ENCODE measurements at places on chromosomes 5 and 9.

- no peak for DNase-seq
Observed at GRCh38 chr5:116446356-116447005, 128.1 kb downstream of the SEMA6A start.

DNA sequence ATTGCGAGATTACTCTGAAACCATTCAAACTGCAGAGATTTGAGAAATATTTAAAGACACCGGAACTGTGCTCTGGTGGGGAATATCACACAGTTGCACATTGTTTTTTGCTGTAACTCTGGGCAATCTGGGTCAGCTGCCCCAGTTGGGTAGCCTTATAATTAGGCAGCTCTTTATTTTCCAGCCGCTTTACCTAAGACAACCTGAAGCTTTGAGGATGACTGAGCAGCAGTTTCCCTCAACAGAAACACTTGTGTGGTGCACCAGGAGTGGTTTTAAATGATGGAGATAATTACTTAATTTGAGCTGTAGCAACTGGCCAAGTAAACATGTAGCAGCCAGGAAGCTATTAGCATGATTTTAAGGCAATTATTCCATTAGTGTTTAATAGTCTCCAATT is 2.9 kb downstream of the PLCXD3 start:
- DNase-seq: no peak

- DNase-seq: no peak
Observed at GRCh38 chr5:10912435-10912834, 151.4 kb upstream of the DAP start.

DNA sequence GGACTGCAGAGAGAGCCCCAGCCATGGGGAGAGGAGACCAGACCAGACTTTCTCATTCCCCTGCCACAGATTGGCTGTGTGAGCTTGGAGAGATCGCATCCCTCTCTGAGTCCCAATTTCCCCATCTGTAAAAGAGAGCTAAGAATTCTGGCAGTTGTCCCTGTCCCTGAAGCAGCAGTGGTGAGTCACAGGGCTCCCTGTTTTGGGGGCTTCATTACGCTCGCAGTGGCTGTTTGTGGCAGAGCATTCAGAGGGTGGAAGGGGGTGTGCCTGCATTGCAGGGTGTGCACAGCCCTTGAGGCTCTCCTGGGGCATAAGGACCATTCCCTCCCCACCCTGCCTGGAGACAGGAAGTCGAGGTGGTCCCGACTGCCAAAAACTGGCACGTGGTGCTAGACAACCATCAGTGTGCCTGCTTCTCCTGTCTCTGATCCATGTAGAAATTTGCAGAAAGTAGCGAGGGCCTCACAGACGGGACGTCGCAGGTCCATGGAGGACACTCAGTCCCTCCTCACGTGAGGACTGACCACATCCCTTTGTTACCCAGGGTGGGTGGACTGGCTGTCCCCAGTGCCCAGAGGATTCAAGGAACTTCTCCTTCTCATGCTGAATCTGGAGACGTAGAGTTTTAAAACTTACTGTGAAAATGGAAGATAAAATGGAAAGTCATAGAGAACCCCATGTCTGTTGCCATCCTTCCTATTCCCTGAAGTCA is 35.3 kb downstream of the HRH2 start:
- DNase-seq: no peak

- no peak for DNase-seq
Observed at GRCh38 chr5:42621662-42622061, 135.0 kb upstream of the CCDC152 start.

DNA sequence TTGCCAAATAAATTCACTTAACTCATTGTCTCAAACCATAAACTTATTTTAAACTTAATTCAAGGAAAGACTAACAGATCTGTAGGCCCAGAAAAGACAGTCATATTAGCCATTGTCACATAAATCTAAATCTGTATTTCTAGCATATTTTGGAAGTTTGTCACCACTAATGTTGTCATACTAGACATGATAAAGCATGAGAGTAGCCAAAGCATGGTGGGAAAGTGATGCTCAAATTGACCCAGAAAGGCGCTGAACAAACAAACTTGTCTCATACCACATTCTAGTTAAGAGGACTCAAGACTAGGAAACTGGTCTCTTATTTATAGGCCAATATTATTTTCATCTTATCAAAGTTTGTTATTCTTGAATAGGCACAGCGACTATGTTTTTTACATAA is 99.4 kb downstream of the VCAN start:
- DNase-seq: no peak

GRCh38 chr5:137372016-137372772 is 126.9 kb downstream of the SPOCK1 start:
- no peak for DNase-seq

- DNase-seq: no peak
Observed at GRCh38 chr9:8494571-8494970, 695.0 kb upstream of the DMAC1 start.

GRCh38 chr9:95980262-95981125 is 105.0 kb downstream of the ERCC6L2 start:
- DNase-seq: no peak

DNA sequence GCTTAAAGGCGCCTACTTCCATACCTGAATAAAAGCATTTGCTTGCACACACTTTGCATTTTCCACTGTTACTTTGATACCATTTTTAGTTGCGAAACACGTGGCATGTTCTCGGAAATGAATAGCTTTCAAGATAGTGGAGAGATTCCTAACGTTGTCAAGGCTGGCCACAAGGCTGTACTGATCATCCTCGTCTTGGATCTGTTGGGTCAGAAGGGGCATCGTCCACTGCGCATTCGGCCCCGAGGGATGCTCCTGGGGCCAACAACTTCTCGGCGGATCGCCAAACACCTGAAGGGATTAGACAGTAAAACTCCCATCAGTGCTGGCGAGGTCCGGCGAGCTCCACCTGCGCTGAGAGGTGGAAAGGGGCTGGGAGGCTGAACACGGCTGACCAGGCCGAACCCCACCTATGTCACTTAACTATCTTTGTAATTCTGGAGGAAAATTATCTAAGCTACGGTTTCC is 599 bp downstream of the RAD1 start:
- DNase-seq: peak; percentile 14

- DNase-seq: no peak
Observed at GRCh38 chr9:85594316-85594715, 147.4 kb downstream of the AGTPBP1 start.

DNA sequence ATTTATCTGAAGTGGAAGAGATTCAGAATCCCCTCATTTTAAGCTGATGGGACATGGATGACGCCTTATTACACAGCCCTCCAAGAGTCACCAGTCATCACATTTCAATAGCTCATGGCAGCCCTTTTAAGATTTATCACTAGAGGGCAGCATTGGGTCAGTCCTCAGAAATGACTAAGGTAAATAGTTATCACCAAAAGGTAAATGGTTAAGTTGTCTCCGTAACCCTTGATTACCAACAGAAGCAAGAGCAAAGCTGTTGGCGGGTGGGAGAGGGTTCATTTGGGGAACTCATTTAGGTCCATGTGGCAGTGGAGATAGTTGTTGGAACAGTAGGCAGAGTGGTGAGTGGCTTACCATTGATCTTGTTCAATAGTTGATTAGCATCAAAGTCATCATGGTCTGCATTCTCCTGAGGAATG is 12.0 kb upstream of the C9 start:
- DNase-seq: peak; percentile 29

- DNase-seq: no peak
Observed at GRCh38 chr9:32340361-32340760, 44.1 kb upstream of the ACO1 start.

- DNase-seq: no peak
Observed at GRCh38 chr9:69822116-69822750, 1.6 kb downstream of the CFAP95 start.

DNA sequence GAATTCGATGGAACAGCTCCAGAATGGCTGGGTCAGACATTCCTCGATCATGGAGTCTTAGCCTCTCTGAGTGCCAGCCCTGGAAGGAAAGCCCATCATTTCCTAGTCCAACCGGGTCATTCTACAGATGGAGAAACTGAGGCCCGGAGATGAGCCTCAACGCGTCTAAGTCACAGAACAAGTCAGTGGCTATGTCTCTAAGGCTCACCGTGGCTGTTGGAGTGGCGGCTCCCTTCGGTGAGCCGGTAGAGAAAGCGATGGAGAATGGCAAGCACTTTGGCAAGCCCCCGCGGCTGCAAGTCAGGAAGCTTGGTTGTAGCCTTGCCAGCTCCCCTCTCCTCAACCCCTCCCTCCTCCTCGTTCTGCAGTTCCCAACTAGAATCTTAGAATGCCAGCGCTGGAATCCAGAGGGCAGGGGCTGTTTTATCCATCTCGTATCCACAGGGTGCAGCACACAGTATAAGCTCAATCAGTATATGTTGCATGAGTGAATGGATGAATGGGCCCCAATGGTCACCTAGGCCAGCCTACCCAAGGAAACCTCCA is 438 bp upstream of the ARSI start:
- DNase-seq: no peak
